ENCODE measurements at places on chromosomes 3 and 15.

- DNase-seq: peak; percentile 65
Measured at GRCh38 chr3:66472313-66473134, 28.3 kb downstream of the LRIG1 start.

DNA sequence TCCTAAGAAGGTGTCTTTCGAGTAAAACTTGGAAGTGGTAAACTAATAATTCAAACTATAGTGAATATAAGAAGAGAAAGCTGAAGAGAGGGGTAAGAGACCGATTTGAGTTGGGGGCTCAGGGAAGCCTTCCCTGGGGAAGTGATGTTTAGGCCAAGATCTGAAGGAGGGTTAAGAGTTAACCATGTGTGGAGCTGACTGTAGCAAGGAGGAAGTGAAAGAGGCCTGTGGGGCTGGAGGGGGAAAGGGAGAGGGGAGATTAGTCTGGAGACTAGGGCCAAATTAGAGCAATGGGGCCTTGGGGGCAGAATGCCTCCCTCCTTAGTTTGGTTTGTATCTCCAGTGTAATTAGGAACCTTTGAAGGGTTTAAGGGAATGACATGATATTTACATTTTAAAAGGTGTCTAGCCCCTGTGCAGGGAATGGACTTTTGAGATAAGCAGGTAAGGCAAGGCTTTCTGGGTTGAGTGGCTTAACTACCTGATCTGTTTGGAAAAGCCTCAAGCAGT is 2.2 kb downstream of the ZNF592 start:
- DNase-seq: no peak

GRCh38 chr15:92053753-92054316 is 200.3 kb downstream of the SLCO3A1 start:
- DNase-seq: no peak

DNA sequence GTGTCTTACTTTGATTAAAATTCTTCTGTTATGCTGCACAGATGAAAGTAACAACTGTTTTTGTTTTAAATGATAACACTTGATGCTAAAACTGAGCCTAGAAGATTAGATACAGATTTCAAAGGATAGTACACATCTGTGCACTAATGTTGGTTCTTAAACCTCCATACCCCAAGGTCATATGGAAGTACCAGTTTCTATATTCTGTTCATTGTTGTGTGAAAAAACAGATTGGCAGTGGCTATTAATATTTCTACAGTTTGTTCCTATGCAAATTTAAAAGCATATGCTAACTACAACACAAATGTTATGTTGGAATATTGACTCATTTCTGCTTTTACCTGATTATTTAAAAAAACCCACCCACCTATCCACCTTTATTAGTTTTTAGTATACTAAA is 32.0 kb upstream of the GBE1 start:
- no peak for DNase-seq

DNA sequence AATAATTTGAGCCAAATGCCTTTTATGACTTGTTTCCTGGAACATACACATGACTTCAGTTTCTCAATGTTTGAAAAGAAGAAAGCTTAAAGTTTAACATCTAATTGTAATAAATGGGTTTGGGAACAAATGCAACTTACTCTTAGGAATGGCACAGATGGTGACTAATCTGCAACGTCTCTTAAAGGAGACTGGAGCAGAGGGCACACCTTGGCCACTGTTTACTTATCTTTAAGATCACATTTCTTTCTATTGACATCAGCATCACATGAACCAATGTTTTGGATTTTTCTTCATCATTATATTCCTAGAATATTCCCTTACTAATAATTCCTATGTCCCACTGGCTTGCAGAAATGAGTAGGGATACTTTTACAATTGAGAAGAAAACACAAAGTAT is 229.5 kb downstream of the CHL1 start:
- DNase-seq: no peak

DNA sequence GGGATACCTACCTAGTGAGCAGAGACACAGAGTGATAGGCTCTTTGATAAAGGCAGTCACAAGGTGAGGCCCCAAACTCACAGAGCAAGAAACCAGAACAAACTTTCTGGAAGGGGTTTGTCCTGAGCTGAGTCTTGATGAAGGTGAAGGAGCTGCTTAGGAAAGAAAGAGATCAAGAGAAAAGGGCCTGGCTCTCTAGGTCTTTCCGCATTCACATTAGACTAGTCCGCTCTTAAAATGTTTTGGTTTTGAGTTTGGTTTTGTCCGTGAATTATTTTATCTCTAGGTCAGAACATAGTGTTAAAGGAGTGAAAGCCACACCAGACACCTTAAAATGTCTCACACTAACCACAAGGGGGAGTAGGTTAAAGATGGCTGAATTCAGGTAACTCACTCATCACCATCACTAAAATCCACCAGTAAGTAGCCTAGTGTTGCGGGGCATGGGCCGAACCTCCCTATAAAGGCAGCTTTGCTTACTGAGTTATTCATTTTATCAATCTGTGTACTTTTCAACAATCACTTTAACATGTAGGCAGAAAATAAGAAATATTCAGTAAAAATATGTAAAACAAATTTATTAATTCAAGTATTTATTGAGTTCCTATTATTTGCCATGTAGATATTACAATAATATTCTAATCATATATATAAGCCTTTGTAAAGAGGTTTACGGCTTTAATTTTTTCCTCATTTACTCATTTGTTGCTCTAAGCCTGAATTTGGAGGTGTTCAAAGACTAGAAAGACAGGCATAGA is 121.5 kb upstream of the TSC22D2 start:
- DNase-seq: peak; percentile 56

GRCh38 chr3:150062492-150062891 is 91.8 kb upstream of the PFN2 start:
- peak; percentile 78 for DNase-seq

DNA sequence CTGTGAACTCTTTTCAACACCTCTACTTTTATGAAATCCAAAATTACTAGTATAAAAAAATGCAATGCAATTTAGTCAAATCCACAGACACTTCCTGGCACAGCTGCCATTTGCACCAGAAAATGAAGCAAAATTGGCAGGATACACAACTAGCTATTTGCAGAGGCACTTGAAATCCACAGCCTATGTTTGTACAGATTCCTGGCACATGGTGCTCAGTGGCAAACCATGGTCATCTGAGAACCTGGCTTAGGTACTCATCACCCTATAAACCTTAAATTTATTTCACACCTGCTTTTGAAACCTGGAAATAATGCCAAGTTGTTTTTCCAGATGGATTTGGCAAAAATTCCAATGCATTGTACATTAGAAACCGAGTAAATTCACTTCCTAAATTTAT is 20.2 kb upstream of the PPM1L start:
- no peak for DNase-seq

DNA sequence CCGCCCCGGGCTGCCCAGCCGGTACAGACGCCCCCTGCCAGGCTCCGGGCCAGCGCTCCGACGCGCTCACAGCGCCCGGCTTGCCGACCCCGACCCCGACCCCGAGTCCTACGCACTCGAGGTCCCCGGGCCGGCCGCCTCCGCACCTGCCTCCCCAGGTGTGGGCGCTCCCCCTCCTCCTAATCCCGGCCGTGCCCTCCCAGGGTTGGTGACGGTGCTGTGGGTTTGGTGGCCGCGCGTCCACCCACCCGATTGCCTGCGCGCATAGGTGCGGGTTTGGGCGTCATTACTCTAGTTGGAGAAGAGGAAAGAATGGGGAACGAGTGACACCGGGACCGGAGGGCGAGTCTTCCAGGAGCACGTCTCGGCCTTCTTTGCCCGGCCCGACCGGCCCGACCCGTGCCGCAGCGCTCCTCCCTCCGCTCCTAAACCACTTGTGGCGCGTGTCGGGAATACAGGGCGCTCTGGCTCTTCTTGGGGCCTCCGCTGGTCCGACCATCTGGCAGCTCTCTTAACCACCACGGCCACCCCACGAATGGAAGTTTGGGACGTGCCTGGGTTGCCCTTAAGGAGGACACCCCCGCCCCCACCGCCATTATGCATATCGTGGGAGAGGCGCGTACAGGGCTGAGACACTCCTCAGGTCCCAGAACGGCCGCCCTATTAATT is 810 bp upstream of the THRB start:
- DNase-seq: no peak

DNA sequence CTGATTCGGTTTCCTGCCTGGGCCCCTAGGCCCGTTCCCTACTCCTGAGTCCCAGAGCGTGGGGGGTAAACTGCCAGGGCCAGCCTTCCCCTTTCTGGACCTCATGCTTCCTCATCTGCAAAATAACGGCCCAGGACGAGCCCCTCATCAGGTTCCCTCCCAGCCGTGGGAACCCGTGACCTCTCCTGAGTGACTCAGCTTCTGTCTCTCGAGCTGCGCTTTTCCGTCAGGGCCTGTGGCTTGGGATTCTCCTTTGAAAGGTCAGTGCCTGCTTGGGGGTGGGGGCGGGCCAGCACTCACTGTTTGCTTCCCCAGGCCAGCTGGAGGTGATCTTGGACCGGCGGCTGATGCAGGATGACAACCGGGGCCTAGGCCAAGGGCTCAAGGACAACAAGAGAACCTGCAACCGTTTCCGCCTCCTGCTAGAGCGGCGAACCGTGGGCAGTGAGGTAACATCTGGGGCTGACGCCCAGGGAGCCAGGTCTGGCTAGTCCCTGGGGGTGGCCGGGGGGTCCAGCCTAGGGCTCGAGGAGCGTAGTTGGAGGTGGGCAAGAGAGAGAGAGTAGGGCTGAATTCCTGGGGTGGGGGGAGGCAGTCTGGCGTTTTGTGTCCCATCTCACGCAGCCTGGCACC is 12.8 kb downstream of the MAN2A2 start:
- DNase-seq: no peak

DNA sequence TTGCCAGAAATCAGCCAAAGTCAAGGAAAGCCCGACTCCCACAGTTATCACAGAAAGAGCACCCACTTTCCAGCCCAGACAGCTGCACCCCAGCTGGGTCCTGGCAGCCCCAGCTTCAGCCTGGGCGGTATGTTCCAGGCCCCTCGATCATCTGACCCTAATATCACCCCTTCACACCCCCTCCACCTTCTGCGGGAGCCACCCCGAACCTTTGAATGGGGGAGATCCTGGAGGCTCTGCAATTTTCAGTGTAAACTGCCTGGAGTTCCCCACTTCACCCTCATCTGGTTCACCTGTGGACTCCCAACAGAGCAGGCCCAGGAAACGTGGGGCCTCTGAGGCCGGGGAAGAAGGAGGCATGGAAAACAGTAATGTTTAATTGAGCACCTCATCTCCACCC is 5.9 kb downstream of the PRSS50 start:
- no peak for DNase-seq

DNA sequence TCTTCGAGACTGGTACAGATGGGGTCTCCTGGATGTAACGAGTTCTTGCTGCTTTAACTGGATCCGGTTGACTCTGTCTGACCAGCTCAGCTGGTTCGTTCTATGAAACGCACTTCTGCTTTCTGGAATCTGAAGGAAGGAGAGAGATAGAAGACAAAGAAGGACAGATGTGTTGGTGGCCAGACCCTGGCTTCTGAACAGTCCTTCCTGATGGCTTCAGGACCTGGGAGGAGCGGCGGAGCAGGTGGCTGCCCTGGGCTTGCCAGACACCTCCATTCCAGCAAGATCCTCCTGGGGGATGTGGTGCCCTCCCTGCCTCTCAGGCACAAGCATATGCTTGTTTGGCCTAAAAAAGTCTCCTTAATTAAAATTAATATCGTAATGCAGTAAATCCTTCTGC is 99.9 kb downstream of the APBA2 start:
- DNase-seq: no peak

DNA sequence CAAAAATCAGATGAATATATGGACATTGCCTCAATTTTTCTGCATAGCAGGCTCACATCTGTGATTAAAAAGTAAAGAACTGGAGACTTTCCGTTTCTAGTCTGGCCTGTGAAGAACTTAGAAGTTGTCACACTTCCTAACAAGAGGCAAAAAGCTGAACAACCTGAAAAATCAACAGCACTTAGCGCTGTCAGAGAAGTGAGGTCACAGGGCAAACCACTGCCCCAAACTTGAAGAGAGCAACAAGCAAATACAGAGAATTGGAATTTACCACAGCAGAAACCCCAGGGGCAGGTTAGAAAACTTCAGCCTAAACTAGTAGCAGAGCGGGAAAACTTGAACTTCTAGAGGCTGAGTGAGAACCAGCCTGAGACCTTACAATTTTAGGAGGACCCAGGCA is 38.9 kb downstream of the CCDC54 start:
- DNase-seq: no peak

- DNase-seq: peak; percentile 46
Measured at GRCh38 chr3:115099986-115100571, 47.0 kb downstream of the ZBTB20 start.

DNA sequence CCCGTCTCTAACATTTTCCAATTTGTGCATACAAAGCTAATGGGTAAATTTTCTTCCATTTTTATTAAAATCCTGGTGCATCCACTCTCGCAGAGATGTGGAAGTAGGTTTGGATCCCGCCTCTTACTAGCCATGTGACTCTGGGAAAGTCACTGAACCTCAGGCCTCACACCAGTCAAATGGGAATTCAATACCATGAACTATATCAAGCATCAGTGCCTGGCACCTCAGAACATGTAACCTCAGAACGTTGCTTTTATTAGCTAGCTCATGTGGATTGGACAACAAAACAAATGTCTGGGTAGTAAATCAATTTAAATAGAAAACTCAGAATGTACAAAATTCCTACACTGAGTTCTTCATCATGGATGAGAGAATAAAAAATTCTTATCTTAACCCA is 60.7 kb downstream of the ANXA2 start:
- no peak for DNase-seq

GRCh38 chr3:23105048-23105447 is 98.1 kb upstream of the UBE2E2 start:
- DNase-seq: no peak
